Activated T-cell treated with anti-CD3 and anti-CD28 coated beads, Interleukin-2, amount 50 U/mL, for 1 hour (primary cell): ENCODE measurements at places on chromosomes 1 and 21.
A peak's percentile ranks its signal among the peaks of the same experiment; 100 is the strongest.

- no peak for DNase-seq
Measured at GRCh38 chr1:198423673-198424072, 116.8 kb downstream of the ATP6V1G3 start.

GRCh38 chr1:116906812-116907211, 2.9 kb upstream of the PTGFRN start:
- DNase-seq = no peak

- no peak for DNase-seq
Measured at GRCh38 chr1:112386024-112386723, 9.8 kb upstream of the CTTNBP2NL start.

- no peak for DNase-seq
Measured at GRCh38 chr1:26942656-26943055, 17.6 kb downstream of the KDF1 start.

- no peak for DNase-seq
Measured at GRCh38 chr1:151976858-151977257, 16.8 kb downstream of the S100A10 start.

- DNase-seq = no peak
Measured at GRCh38 chr1:175287849-175288248, 95.3 kb upstream of the KIAA0040 start.

DNA sequence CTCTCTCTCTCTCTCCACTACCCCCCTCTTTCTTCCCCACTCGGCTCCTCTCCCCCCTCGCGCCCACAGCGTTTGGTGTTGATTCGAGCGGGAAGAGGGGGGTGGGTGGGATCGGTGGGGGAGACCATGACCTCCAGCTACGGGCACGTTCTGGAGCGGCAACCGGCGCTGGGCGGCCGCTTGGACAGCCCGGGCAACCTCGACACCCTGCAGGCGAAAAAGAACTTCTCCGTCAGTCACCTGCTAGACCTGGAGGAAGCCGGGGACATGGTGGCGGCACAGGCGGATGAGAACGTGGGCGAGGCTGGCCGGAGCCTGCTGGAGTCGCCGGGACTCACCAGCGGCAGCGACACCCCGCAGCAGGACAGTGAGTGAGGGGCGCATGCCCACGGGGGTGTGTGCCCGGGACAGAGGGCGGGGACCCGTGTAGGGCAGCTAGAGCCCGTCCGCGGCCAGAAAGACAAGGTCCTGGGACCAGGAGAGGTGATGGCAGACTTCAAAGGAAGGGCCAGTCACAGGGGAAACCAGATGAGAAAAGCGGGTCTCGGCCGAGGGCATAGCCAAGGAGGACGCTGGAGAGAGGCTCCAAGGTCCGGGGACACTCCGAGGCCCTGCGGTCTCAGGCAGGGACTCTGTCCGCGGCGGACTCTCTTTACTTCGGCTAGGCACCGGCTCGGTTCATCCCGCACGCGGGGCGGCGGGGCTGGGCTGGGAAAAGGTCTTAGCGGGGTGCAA, at the start of gene PRRX1:
PRRX1 (plus strand) TSS at position 39 of the 735 bp plus-strand sequence; CDS start at position 127, 88 bp downstream.
- DNase-seq = no peak

DNA sequence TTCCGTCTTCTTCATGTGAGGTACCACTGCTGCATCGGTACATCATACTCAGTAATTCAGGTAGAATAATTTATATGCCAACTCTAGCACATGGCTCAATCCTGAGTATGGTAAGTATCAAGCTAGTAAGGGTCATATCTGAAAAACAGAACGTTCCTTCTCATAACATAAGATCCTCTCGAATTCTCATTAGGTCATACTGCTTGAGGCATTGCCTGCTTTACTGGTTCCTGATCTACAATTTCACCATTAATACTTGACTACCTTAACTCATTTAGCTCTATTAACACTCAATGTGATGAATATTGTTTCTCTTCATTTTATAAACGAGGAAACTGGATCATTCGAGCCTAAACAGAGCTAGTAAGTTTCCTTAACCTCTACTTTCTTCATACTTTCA, 871.6 kb downstream of the BRINP3 start:
- no peak for DNase-seq

DNA sequence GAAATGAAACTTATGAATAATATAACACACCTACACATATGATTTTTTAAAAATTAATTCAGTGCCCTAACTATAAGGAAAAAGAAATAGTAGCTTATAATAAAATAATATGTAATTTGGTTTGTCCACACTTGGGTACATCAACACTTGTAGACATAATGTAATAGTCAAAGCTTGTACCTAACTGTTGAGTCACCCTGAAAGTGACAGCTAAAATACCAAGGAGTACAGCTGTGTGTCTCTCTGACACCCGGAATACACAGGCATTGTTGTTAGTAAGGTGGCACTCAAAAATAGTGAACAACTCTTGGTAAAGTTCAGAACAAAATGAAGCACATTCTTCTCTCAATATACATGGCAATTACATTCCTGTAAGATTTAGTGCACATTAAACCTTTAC, 243.4 kb downstream of the TRABD2B start:
- no peak for DNase-seq

GRCh38 chr1:204419064-204419403, 7.4 kb upstream of the PPP1R15B start:
- DNase-seq = no peak

DNA sequence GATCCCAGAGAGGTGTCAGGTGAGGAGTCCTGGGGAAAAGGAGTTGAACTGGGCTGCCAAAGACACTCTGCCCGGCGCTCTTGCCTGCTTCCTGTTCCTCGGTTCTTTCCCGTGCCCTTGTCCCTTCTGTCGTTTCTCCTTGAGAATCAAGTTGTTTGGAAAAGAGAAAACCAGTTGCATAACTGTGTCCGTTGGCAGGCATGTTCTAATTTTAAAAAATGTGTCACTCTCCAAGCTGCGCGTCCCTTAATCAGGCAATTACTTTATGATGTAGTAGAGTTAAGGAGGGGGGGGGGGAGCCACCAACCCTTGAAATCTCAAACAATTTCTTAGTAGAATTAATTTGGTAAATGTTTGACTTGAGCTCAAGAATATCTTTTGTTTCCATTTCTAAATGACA, 105.9 kb upstream of the IGSF21 start:
- no peak for DNase-seq

DNA sequence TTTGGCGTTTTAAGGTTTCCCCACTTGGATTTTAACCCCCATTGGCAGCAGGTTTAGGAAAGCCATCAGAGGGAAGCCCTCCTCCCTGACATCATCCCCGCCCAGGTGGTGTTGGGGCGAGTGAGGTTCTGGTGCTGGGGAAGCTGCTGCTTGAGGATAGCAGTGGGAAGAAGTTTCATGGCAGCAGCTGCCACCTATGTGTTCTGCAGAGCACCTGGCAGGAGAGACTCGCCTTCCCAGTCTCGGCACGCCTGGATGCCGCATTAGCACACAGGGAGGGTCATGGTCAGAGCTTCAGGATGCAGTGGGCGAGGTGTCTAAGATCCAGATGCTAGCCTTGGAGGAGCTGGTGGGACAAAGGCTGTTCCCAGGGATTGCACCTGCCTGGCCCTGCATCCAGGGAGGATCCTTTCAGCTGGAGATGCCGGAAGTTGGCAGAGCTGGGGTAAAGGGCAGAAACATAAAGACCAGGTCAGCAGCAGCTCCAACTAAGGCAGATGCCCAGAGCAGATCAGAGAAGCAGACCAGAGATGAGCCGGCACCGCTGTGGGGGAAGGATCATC, 33.9 kb downstream of the ABCG1 start:
- no peak for DNase-seq

- no peak for DNase-seq
Measured at GRCh38 chr1:208153386-208153785, 90.8 kb downstream of the PLXNA2 start.

DNA sequence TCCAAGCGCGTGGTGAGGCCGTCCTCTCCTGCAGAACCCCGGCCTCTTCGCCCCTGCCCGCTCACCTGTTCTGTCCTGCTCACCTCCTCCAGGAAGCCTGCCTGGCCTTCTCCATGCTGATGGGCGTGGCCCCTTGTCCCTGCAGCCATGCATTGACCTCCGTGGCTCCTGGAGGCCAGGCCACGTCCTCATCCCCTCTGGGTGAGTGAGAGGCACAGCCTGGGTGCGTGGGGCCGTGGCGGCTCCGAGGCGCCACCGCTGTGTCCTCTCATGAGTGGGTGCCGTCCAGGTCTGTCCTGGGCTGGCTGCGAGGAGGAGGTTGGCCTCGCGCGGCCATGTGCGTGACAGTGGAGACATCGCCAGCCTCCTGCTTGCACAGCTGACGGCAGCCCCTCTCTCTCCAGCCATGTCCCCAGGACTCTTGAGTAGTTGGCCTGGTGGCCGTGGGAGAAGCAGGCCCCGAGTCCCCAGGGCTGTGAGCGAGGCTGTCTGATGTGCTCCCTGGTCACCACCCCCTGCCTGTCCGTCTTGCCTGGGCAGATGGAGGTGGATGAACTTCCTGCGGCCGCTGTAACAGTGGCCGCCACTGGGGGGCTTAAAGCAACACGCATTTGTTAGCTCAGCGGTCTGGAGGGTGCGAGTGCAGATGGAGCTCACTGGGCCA, 58.1 kb downstream of the PRKCZ start:
- DNase-seq = no peak

DNA sequence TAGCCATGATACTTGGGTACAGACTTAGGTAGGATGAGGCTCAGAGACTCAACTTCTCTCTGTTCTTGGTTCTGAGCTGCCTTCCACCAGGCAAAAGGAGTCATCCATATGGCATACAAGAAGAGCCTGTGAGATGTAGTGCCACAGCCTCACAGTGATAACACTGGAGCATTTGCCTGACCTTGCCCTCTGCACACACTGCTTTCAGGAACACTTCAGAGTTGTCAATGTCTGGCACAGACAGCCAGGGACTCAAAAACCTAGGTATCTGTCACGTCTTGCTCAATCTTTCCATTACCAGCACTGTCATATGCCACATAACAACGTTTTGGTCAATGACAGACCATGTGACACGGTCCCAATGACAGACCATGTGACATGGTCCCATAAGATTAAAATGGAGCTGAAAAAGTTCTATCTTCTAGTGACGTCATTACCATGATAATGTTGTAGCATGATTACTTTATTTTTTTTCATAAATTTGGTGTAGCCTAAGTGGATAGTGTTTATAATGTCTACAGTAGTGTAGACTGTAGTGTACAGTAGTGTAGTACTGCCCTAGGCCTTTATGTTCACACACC, 199.9 kb upstream of the CTTNBP2NL start:
- no peak for DNase-seq

GRCh38 chr1:59906931-59907330, 19.6 kb downstream of the CYP2J2 start:
- no peak for DNase-seq

- DNase-seq = no peak
Measured at GRCh38 chr21:25956993-25957714, 213.4 kb downstream of the APP start.

GRCh38 chr1:99004861-99005442, at the start of gene PLPPR5:
TSS of gene PLPPR5 (minus strand) at chr1:99004861. CDS start at chr1:99004671, 190 bp downstream.
- DNase-seq = no peak

GRCh38 chr1:107135463-107135862, 5.4 kb upstream of the NTNG1 start:
- DNase-seq = no peak

GRCh38 chr1:182927693-182928433, 25.1 kb downstream of the SHCBP1L start:
- DNase-seq = no peak

GRCh38 chr1:117894078-117894477, 35.3 kb downstream of the GDAP2 start:
- no peak for DNase-seq

GRCh38 chr1:41789661-41790330, 128.9 kb downstream of the HIVEP3 start:
- DNase-seq = no peak

DNA sequence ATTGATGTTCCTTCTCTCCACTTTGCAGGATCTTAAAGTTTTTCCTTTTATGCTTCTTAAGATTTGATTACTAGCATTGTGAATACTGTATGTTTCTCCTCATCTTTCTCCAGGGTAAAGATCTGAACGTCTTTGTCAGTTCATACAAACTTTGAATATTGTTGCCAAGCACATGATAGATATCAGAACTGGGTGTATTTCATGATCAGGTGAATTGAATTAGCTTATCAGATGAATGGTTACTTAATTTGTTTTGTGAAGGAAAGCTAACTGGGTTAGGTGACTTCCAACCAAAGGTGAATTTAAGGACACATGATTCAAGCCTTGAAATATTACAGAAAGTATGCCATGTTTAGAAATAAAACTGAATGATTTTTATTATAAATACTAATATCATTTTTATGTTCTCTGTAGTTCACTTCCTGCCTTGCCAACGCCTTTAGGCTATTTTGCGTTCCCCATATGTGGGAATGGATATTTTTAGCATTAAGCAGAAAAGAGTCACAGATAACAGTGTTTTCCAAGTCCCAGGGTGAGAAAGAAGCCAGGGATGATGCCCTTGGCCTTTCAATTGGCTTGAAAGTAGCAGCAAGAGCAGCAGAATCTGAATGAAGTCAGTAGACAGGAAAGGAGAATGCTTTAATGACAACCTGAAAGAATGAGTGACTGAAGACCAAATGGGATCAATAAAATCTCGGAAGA, 752.1 kb downstream of the NCAM2 start:
- DNase-seq = no peak

- DNase-seq = no peak
Measured at GRCh38 chr1:5141750-5142149, 487.3 kb downstream of the AJAP1 start.

DNA sequence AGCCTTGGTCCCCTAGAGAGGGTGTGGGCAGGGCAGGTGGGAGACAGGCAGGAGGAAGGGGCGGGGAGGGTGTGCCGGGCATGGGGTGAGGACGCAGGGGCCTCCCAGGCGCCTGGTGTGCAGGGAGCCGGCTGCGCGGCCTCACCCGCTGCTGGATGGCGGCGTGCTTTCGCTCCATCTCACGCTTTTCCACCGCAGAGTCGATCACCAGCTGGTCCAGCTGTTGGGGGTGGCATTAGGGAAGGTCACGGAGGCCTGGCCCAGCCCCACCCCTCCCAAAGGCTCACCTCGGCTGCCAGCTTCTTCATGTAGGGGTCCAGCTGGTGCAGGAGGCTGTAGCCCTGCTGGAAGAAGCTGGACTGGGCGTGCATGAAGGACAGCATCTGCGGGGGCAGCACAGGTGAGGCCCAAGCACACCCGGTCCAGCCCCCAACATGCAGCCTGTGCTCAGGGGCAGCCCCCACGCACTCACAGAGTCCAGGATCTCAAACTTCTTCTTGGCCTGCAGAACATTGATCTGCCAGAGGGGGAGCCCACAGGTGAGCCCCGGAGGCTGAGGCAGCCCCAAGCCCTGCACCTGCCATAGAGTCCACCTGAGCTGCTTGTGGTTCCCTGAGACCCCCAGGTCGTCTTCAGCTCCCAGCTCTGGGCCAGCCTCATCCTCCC, 7.9 kb downstream of the ACAP3 start:
- DNase-seq = no peak

DNA sequence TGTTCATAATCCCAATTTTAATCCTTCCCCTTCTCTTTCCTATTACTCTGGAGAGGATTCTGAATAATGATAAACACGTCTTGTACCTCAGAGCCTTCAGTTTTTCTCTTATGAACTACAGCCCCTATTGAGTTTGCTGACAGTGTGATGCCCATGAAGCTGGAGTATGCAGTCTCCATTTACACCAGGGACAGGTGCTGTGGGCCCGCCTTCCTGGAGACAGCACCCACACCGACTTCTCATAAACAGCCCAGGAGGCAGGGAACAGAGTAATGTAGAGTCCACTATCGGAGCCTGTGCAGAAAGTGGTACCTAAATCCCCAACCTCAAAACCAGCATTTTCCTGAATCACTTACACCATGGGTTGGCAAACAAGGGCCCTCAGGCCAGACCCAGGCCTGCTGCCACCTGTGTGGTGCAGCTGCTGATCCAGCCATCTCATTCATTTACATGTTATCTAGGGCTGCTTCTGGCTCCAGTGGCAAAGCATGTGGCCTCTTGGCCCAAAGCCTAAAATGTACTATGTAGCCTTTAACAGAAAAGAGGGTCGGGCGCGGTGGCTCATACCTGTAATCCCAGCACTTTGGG, 95.1 kb upstream of the KRTAP19-8 start:
- DNase-seq = peak; percentile 28
